ENCODE measurements at places on chromosomes 5 and 9.

DNA sequence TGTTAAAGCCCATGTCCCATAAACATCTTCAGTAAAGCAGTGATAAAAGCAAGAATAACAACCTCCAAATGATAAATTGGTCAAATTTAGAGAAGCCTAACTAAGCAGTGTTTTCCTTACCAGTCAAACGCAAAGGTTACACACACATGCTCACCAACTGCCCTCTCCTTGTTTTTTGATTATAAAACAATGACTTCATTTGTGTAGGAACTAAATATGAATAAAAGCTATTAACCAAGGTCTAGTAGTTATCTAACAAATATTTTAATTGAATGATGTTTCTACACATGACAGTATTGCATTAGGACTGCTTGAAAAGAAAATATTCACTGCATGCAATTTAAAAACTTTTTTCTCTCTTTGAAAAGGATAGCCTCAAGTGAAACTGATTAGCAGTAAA is 36.7 kb downstream of the PCA3 start:
- DNase-seq: no peak

GRCh38 chr9:120729791-120730241 is 15.5 kb upstream of the MEGF9 start:
- no peak for DNase-seq

GRCh38 chr9:16996901-16997491 is 126.5 kb upstream of the BNC2 start:
- DNase-seq: no peak

DNA sequence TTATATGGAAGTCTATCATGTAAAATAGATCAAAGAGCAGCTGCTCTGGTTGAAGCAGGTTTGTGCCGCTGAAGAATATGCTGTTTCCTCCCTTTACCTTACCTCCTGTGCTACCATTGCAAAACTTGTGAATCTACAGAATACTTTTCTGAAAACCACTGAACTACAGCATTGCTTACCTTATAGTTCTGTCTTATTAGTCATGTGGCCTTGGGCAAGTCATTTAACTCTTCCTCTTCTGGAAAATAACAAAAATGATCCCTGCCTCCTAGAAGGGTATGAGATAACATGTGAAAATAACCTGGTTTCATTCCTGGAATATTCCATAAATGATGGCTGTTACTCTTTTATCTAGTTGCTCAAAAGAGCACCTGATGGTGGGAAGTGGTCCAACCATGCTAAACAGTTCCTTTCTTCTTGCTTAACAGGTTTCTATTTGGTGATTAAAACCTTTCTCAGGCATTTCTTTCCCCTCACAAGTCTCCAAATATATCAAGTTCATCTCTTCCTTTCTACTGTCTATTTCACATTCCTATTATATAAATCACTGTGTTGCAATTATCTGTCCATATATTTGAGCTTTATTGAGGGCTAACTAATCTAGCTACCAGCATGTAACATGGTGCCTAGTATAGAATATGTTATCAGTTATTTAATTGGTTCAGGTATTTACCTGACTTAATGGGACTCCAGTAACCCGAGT is 15.0 kb downstream of the TRIM32 start:
- DNase-seq: no peak

DNA sequence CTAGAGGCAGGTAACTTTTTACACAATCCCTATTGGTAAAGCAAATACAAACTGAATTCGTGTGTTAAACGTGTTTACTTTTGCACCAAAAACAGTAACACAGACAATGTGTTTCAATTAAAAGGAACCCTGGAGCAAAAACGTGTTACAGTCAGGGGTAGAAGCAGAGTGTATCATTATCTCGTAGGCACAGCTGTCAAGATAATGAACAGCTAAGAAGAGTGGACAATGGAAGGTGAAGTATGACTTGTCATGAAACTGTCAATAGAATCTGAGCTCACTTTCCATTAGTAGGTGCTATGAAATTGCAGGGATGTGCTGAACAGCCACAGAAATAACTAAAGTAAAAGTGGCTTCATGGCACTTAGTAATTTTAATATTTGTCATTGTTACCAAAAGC is 1229.8 kb upstream of the WWC1 start:
- no peak for DNase-seq

DNA sequence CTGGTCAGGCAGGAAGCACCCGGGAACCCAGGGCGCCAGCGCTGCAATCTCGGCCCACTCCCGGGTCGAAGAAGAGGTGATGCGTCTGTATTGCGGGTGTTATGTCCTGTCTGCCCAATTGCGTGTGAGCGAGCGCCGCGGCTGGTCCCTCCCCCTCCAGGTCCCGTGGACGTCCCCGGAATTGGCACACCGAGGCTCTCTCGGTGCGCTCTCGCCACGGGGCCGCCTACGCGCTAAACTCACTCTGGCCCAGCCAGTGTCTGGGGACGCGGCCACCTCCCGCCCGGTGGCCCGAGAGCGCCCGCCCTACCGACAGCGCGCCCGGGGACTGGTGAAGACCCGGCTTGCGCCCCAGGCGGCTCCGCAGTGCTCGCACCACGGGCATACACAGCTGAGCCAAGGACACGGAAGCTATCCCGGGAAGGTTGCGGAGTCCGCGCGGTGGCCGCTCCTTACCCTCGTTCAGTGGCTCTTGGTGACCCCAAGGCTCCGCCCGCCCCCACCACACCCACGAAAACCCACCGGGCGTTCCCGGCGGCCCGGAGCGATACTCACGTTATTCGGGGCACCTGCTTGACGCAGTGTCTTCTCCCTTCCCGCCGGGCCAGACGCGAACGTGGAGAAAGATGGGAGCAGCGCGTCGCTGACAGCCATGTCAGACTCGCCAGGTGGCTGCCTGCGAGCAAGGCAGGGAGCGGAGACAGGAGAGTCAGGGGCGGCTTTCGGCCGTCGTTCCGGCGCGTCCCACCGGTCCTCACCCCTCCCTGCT is 1.0 kb downstream of the KLF4 start:
- no peak for DNase-seq

- no peak for DNase-seq
Observed at GRCh38 chr9:119091074-119091473, 278.2 kb downstream of the BRINP1 start.

GRCh38 chr5:68046445-68046844 is 169.1 kb upstream of the PIK3R1 start:
- no peak for DNase-seq

Measured in cortex of kidney (tissue), 1 donor.